ENCODE measurements at places on chromosomes 16 and 17.

- peak; percentile 58 for DNase-seq
These were observed 19.2 kb downstream of the PLXDC1 start for GRCh38 chr17:39132192-39132610.

DNA sequence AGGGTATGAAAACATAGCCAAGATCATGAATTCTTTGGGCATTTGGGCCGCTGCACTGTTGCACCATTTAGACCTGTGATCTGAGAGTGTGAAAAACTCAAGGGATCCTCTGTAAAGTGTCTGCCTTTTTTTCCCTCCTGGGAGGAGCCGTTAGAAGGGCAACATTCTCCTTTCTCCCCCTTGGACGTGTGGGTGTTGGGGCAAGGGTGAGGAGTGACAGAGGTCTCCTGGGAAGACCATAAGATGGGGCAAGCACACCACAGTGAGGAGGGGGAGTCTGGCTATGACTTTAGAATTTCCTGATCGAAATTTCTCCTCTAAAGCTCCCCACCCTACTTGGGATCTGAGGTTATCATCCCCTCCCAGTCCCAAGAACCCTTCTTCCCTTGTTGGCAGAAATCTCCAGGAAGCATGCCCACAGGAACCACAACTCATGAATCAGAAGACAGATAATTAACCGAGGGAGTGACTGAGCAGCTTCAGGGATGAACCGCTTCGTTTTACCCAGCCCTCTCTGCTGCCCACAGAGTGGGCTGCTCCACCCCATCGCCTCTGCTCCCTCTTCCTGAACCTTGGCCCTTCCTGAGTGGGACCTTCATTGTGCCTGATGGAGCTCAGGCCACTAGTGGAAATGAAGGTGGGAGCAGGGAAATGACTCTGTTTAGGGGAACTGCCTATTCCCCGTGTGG is 4.2 kb downstream of the ITGB3 start:
- DNase-seq, result no peak

GRCh38 chr16:82671741-82672140 is 45.0 kb downstream of the CDH13 start:
- DNase-seq, result no peak

- no peak for DNase-seq
These were observed 182.4 kb downstream of the DNAH9 start for GRCh38 chr17:11780621-11781020.

GRCh38 chr17:12554251-12554650 is 111.4 kb upstream of the MYOCD start:
- no peak for DNase-seq

- DNase-seq, result no peak
These were observed 6.8 kb upstream of the ATP2C2 start for GRCh38 chr16:84361546-84361945.

DNA sequence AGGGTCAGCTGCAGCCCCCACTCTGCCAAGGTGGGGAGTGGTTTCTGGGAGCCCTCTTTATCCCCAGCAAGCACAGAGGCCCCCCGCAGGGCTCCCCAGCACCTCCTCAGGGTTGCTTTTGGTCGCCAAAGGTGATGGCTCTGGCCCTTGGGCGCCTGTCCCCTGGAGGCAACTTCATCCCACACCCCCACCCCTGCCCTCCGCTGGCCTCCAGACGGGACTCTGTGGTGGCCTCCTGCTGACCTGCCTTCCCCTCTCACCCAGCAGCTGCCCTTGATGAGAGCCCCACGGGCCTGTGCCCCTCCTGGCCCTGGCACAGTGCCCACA is 7.8 kb upstream of the RHOT2 start:
- DNase-seq, result no peak

GRCh38 chr16:89319886-89320781 is 102.6 kb downstream of the ZNF778 start:
- DNase-seq, result peak; percentile 90

- DNase-seq, result no peak
These were observed 4.9 kb downstream of the FOXC2 start for GRCh38 chr16:86571530-86571915.

DNA sequence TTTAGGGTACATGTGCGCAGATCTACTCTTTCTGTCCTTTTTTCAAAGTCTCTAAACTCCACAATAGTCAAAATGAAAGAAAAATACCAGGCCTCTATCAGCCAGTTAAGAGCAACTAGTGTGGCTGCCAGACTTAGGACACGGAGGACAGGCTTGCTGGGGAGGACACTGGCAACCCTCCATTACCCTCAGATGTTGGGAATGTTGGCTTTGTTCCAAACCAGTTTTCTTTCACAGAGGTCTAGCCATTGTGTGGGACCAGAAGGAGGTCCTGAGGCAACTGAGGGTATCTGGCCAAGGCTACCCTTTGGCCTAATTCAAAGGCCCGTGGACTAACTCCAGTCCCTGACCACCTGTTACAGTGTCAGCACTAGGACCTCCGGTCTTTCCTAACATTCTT is 51.2 kb upstream of the MED9 start:
- no peak for DNase-seq

DNA sequence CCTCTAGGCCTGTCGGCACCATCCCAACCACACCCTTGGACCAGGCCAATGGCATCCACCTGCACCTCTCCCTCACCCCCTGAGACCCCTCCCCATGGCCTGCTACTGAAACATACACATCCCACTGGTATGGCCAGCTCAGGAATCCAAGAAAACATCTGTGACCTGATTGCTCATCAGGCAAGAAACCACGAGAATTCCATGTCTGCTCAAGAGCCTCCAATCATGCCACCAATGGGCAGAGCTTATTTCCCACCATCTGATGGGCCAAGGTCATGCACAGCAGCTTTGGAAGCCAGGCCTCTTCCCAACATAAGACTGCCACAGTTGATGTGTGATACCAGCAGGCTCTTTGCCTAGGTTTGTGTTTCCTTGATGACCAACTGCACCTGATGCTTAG is 190.1 kb downstream of the C16orf78 start:
- no peak for DNase-seq

DNA sequence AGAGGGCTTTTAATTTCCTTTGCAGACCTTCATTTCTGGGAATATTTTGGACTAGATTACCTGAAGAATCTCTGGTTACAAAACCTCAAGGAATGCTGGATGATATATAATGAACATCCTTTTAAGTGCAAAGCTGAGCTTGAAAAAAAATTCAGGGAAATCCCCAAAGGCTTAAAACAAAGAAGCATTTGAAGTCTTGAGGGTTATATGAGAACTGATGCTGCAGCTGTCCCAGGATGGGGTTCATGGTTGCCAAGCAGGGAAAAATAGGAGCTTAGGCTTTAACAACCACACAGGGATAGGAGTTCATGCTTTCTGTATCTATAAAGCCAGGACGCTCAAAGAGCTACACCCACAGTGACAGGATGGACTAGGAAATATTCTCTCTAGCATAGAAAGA is 150.4 kb upstream of the IRX5 start:
- DNase-seq, result no peak

DNA sequence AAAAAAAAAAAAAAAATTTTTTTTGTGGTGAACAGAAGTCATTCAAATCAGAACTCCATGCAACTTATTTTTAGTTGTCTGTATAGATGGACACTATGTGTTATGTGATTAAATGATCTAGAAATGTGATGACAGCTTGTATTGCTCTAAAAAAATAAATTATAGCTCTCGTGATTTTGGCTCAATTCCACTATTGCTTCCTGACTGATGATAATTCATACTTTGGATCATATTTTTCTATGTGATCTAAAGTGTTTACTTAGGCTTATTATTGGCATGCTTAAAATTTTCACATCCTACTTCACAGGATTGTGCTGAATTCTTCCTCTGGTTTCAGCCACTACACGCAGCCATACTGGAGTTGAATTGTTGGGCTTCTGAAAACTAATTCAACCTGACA is 76.8 kb downstream of the RPGRIP1L start:
- no peak for DNase-seq

DNA sequence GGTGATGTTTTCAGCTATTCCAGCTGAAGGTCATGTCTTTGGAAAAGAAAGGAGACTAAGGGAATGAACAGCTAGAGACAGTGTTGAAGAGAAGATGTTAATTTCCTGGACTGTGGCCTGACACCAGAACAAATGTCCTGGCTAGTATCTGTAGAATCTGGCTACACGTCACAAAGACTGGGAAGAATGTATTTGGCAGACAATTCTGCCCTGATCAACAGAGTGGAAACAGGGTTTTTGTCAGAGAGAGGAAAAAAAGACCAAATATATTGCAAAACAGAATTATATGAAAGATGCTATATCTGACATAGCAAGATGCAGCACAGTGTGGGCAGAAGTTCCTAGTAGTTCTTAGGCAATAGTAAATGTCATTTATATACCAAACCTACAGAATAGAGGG is 17.0 kb upstream of the ANKFN1 start:
- DNase-seq, result no peak

- no peak for DNase-seq
These were observed 6.9 kb downstream of the HNF1B start for GRCh38 chr17:37737971-37738370.

DNA sequence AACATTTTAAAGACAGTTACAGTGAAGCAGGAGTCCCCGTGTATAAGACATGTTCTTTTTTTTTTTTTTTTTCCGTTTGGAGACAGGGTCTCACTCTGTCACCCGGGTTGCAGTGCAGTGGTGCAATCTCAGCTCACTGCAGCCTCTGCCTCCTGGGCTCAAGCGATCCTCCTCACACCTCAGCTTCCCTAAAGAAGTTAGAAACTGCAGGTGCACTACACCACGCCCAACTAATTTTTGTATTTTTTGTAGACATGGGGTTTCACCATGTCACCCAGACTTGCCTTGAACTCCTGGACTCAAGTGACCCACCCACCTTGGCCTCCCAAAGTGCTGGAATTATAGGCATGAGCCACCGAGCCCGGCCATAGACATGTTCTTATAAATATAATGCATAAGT is 3.0 kb downstream of the EVI2B start:
- no peak for DNase-seq

DNA sequence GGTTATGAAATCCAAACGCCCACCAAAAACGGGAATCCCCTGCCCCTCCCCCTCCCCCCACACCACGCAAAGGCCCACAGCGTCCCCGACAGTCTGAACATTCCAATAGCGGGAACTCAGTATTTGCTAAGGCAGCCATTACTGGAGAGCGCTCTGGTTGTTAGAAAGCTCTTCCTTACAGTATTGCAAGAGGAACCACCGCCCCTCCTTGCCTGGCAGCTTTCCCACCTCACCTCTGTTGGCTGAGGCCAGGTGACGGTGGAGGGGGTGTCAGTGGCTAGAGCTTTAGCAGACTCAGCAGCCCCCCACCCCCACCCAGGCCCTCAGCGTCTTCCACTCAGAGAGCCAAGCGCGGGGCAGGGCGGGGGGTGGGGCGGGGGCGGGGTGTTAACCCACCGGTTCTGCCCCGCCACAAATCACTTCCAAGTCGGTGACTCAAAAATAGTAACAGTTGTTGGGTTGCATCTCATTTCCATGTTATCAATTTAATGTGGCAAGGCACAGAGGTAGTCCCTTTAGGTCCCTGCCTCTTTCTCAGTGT is 2.2 kb upstream of the PLEKHH3 start:
- DNase-seq, result peak; percentile 49

DNA sequence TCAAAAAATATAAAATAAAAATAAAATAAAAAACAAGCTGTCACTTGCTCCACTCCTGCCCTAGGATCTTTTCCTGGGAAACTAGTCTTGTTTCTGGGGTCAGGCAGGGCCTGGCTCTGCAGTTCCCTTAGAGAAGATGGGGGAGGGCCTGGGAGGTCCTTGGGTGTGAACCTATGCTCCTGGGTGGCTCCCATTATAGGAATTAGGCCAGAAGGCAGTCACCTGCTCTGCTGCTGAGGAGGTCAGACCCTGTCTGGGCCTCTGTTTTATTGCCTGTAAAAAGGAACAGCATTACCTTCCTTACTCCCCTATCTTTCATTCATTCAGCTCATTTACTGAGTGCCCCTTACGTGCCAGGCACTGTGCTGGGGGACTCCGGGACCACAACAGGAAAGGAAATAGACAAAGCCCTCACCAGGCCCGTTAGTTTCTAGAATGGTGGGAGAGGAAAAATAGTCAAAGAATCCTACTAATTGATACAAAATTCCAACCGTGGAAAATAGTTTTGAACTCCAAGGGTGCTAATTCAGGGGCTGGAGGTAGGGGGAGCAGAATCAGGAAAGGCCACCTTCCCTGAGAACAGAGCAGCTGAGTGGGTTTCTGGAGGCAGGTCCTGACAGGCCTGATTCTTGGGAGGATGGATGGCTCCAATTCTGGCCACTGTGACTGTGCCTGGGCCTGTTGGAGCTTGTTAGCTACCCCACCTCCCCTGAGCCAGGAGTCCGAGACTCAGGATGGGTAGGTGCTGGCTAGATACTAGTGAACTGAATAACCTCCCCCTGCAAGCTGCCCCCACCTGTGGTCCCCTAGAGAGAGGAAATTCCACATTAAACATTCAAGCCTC is 1.3 kb upstream of the SLC46A1 start:
- peak; percentile 59 for DNase-seq

- DNase-seq, result no peak
These were observed 23.8 kb downstream of the OSBPL7 start for GRCh38 chr17:47797797-47798196.

- no peak for DNase-seq
These were observed 294.4 kb downstream of the NPIPA8 start for GRCh38 chr16:18041864-18042834.

GRCh38 chr16:72952404-72952803 is 95.5 kb downstream of the ZFHX3 start:
- DNase-seq, result no peak

DNA sequence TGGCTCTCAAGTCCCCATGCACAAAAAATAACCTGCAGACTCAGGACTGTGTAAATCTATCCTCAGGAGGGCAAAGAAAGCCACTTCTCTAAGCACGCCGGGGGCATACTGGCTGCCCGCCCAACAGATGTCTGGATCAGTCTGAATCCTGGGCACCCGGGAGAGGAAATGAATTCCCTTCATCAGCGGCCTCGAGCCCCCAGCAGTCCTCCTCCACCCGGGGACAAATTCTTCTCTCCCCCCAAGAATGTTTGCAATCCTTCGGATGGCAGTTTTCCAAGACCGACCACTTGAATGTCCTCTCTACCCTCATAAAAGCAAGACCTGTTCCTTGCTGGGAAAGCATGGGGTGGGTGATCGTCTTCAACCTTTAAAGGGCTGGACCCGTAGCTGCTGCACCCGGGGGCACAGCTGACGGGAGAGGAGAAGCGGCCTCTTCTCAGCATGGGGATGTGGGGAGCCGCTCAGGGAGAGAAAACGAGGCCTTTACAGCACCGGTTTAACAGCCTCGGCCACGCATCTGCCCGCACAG is 9.4 kb upstream of the MAP2K3 start:
- no peak for DNase-seq

DNA sequence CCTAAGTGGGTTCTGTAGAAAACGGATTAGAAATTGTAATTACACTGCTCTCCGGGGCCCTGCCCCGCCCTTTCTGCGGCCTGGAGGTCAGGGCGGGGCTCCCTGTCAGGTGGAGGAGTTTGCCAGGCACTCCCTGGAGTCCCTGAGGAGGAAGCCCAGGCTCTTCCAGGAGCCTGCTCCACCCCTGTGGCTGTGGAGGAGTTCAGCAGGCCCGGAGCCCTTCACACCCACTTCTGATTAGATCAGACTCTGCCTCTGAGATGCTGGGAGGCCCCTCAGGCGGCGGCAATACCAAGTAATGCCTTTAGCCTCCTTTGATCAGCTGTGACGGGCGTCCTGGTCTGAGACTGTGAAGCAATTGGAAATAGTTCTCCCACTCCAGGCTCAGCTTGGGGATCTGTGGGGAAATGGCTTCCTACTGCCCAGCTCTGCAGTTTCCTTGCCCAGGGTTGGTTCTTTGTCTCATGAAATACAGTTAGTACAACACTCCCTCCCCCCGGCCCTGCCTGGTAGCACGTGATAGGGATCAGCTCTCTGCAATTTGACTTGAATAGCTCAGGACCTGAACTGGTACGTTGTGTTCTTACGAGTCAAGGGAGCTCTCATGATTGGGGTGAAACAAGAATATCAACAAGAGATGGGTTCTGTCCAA is 22.3 kb downstream of the BAIAP2 start:
- DNase-seq, result peak; percentile 97

GRCh38 chr16:23700509-23700908 is 12.5 kb downstream of the ERN2 start:
- DNase-seq, result peak; percentile 71
